SJCRH30 (cell line): ENCODE measurements at places on chromosomes 6 and 20. TPM values are rescaled to one million over a fixed set of nuclear protein-coding genes. Genes with fewer than 3 reads are reported as not detected.

GRCh38 chr6:18350712-18351111 lies 36.4 kb upstream of the RNF144B start:
- no peak for DNase-seq

LY6G5C gene
- 0.25 and 1.6 TPM in 2 replicates for total RNA-seq

PPP1R16B gene
- 34.0 and 36.5 TPM in 2 replicates for total RNA-seq

RCAN2 gene
- total RNA-seq, result 0.20 and 0.43 TPM in 2 replicates

SYCP2 gene
- total RNA-seq, result 0.75 TPM in 1 of 2 replicates, not detected in the other

COL20A1 gene
- 0.18 TPM in 1 of 2 replicates, not detected in the other for total RNA-seq

PCSK2 gene
- total RNA-seq, result 0.08 TPM in 1 of 2 replicates, not detected in the other

DNA sequence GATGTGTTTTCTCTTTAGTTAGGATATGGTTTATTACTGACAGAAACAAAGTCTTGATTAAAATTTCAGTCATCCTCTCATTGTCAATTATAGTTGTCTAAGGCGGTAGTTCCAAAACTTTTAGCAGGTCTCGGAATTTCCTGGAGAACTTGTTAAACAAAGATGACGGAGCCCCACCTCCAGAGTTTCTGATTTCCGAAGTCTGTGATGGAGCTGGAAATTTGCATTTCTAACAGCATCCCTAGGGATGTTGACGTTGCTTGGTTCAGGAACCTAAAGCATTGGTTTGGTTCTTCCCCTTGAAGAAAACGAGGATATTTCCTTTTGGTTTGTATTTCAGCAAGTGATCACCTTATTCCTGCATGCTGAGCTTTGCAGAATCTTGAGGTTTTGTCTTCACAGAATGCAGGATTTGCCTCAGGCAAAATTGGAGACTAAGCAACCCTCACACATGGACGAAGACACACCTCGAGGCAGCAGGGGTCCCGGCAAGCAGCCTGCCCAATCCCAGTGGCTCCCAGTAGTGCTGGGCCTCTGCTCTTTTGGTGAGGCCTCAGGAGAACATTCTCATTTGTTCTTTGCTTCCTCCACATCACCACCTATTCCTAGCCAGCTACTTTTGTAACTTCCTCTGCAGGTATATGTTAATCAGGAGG lies 187.1 kb upstream of the PHACTR1 start:
- no peak for DNase-seq

DNA sequence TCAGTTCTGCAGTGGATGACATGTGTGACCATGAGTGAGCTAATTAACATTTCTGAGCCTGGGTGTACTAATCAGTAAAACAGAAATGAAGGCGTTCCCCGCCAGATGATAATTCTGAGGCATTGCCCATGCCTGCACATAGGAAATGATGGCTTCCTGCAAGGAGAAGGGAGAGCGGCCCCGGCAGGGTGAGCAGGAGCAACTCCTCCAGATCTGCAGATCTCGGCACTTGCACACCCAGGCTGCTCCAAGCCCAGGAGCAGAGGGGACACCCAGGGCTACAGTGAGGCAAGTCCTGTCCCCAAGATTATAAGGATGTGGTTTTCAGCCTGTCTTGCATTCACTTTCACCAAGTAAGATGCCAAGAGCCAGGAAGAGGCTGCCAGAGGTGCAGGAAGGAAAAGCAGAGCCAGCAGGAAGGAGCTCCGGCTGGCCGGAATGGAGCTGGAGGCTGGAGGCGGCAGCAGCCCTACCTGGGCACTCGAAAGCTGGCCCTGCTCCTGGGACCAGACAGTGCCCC lies 177.5 kb upstream of the CST7 start:
- DNase-seq, result peak; percentile 0

DNA sequence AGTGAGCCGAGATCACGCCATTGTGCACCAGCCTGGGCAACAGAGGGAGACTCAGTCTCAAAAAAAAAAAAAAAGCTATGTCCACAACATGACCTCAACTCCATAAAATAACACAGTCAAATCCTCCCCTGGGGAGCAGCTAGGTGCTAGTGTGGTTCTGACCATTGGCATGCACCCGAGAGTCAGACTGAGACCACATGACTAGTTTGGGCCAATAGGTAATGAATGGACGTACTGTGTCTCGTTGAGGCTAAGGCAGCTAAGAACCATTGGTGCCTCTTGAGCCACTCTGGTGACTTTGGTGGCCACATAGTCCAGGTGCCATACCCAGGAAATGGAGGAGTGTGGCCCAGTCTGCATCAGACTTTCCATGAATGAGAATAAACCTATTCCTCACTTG lies 40.3 kb downstream of the ATP9A start:
- DNase-seq, result no peak

SLC17A3 gene
- not detected in 2 replicates for total RNA-seq

DNA sequence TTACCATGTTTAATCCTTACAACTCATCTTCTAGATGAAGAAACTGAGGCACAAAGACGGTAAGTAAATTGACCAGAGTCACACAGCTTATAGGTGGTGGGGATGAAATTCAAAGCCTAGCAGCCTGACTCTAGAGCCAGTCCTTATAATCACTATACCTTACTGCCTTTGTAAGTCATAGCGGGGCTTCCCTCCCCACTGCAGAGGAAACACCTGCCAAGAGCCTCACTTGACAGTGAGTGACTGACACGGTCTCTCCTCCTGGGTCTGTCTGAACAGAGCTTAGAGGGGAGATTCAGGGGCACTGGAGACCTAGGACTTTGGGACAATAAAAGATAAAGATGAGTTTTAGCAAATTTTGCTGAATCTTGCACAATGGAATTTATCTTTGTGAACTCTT lies 12.8 kb downstream of the SUN5 start:
- DNase-seq, result no peak

SYCP2L gene
- total RNA-seq, result 3.0 and 3.5 TPM in 2 replicates

- no peak for DNase-seq
Observed at GRCh38 chr20:37579106-37579505, 51.4 kb upstream of the BLCAP start.

- no peak for DNase-seq
Observed at GRCh38 chr20:58194175-58194791, 34.2 kb downstream of the ANKRD60 start.

DNA sequence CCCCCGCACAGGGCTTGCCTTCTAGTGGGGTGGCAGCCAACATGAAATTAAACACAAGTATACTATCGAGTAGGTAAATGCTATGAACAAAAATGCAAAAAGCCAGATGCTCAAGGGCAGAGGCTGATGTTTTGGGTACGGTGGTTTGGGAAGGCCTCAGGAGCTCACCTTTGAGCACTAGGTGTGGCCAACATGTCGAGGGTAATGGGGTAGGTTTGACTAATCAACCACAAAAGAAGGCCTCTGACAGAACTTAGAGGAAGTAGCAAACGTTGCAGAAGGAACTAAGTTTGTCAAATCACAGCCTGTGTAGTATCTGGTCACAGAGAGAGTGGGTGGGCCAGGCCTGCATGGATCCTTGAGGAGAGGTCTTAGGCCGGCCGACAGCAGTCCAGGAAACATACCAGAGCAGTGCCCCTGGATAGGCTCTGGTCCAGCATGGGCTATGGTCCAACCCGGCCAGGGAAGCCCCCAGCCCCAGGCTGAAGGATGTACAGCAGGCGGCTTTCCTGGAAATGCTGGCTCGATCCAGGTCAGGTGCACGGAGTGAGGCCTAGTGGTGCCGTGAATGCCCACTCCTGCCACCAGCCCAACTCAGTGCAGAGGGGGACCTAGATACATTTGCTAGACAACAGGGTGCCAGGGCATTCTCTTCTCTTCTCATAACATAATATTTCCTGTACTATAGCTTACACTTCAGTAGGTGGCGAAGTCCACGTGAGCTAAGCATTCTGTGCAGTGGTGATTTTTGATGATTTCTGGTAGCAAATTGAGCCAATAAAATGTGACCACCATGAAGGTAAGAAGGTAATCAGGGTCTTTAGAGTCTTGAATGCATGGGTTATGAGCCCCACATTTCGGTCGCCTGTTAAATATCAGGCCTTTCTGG lies 56.3 kb upstream of the CD93 start:
- no peak for DNase-seq

- DNase-seq, result no peak
Observed at GRCh38 chr20:58646703-58647102, 4.4 kb upstream of the STX16 start.

DNA sequence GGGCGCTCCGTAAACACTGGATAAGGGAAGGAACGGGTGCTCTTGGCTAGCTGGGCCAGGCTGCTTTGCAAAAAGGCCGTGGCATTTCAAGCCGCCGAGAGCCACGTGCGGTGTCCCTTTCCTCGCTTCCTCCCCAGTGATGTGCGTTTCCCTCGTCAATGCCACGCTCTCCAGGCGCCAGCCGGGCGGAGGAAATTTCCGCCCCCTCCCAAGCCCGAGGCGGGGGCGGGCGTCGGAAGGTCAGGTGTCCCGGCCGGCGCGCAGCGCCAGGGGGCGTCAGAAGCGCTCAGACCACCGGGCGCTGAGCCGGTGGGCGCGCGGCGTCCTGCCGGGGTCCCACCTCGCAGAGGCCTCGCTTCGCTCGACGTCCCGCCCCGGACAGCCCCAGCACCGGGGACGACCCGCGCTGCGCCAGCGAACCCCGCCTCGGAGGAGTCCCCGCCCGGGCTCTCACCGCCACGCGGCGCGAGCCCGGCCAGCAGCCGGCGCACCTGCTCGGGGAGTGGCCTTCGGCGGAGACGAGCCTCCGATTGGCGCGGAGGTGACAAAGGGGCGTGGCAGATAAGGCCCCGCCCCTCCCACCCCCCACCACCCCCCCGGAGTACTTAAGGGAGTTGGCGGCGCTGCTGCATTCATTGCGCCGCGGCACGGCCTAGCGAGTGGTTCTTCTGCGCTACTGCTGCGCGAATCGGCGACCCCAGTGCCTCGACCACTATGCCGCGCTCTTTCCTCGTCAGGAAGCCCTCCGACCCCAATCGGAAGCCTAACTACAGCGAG lies at the start of gene SNAI1:
Gene SNAI1, plus strand, starts transcription at position 635 of the 777 bp plus-strand sequence. Its CDS starts 80 bp downstream, at position 715.
- peak; percentile 96 for DNase-seq

GRCh38 chr6:36493319-36493718 lies 50.5 kb downstream of the KCTD20 start:
- no peak for DNase-seq

DNA sequence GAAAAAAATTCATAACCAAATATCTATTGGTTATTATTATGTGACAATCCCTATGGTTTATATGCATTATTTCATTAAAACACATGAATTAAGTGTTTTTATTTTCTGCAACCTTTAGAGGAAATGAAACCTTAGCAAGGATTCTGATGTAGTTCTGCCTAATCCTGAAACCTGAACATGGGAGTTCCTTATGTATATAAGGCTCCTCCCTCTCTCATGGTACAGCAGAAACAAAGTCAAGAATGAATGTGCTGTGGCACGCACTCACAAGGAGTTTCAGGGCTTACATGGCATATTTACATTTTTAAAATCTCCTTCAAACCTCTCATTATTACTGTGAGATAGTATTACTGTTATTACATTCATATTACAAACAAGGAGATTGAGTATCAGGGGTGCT lies 426.4 kb upstream of the CITED2 start:
- DNase-seq, result no peak

- peak; percentile 69 for DNase-seq
Observed at GRCh38 chr20:32522526-32522775, 62.7 kb downstream of the NOL4L start.

PLN gene
- 0.45 and 0.48 TPM in 2 replicates for total RNA-seq

DNA sequence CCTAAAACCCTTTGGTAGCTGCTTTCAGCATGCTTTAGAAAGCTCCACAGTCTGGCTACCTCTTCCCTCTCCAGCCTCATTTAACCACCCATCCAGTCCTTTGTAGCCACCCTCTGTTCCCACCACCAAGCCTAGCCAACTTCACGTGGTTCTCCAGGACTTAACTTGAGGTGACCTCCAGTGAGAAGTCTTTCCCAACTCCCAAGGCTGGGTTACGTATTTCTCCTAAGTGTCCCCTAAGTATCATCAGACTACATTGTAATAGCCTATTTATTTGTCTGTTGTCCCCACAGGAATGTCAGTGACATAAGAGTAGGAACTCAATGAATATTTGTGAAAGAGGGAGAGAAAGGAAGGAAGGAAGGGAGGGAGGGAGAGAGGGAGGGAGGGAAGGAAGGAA lies 431.9 kb upstream of the JARID2 start:
- no peak for DNase-seq

- no peak for DNase-seq
Observed at GRCh38 chr6:113394216-113394615, 462.9 kb upstream of the MARCKS start.

DNA sequence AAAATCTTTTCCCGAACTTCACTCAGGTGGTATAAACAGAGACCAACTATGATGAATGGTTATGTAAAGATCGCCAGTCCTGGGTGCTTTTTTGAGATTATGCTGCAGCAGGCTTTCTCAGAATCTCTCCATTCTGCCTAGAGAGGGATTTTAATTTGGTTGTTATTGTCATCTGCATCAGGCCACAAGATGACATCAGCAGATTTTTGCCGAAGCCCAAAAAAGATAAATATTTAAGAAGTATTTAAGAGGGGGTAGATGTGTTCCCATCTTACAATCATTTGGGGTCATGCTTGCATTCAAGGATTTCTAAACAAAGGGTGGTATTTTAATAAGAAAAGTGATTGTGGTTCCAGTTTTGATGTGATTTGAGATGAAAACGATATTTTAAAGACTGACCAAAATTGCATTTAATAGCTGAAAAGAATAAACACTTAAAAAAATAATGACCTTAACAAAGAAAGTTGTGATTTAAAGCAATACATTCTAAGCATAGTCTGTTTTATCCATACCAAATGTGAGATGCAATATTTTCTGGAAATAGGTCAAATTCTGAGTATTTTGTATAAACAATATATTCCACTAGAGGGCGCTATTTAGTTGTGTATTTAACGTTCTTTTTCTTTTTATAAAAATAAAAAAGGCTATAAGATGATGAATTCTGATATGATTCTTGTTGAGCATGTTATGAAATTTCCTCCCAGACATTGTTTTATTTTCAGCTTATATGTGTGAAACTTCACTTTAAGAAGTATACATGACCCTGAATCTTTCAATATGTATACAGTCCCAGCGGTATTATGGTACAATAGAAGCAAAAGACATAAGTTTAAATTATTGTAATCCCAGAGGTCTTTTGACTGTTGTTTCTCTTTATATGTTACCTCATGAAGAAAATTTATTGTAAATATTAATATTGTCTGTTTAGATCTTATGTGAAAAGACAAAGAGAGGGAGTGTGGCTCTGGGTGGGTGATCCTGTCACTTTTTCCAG lies 51.0 kb upstream of the ZFP64 start:
- peak; percentile 50 for DNase-seq

ZC2HC1B gene
- not detected in 2 replicates for total RNA-seq
